Stimulated activated CD8-positive, alpha-beta memory T cell treated with anti-CD3 and anti-CD28 coated beads, Interleukin-7, amount 100 ng/mL, for 1 hour (primary cell): ENCODE measurements at places on chromosomes 1 and 21.

GRCh38 chr1:22915816-22916470 lies 56.7 kb downstream of the LACTBL1 start:
- no peak for DNase-seq

GRCh38 chr1:66278260-66279021 lies 255.5 kb upstream of the SGIP1 start:
- no peak for DNase-seq

DNA sequence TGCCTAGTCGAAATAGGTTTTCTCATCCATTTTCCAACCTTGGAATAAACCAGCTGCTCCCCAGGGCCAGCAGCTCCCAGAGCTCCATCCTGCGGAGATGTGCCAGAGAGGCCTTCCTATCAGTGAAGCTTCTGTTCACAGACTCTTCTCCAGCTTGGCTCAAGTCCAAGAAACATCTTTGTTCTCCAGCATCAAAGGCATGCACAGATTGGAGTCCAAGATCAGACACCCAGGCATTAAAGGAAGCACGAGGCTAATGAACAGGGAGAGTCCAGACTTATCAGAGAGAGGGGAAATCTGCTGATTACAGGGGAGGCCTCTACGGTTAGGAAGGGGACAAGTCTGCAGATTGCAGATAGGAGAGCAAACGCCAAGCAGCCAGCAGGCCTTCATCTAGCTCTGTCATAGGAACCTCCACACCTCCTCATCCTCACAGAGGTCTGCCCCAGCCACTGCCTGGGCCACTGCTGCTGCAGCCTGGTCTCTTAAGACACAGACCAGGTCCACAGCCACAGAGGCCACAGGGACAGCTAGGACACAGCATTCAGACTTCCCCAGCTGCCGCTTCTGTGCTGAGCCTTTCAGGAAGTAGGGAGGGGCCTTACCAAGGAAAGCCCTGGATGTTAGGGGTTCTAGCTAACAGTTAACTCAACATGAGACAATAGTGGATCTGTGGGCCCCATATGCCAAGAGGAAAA lies 3.4 kb downstream of the PRR9 start:
- no peak for DNase-seq

GRCh38 chr1:13749543-13750341 lies 49.8 kb downstream of the PRDM2 start:
- DNase-seq = no peak

GRCh38 chr1:202198366-202198724 lies 4.7 kb downstream of the LGR6 start:
- no peak for DNase-seq

- DNase-seq = no peak
Measured at GRCh38 chr21:43207868-43208267, 39.1 kb downstream of the CRYAA start.

DNA sequence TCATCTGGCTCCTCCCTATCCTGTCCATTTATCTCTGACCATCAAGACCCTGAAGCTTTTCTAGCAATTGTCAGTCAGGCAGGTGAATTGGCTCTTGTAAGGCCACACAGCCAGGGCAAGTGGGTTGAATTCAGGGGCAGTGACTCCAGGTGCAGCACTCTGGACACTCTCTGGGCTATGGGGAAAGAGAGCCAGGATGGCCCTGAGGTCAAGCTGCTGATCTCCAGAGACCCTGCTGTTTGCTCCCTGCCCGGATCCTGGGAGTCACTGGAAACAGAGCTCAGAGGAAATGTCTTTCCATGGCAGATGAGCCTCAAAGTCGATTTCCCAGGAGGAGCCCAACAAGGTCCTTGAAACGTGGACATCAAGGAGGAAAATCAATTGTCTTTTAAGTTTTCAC lies 184.4 kb downstream of the C1orf94 start:
- DNase-seq = no peak

DNA sequence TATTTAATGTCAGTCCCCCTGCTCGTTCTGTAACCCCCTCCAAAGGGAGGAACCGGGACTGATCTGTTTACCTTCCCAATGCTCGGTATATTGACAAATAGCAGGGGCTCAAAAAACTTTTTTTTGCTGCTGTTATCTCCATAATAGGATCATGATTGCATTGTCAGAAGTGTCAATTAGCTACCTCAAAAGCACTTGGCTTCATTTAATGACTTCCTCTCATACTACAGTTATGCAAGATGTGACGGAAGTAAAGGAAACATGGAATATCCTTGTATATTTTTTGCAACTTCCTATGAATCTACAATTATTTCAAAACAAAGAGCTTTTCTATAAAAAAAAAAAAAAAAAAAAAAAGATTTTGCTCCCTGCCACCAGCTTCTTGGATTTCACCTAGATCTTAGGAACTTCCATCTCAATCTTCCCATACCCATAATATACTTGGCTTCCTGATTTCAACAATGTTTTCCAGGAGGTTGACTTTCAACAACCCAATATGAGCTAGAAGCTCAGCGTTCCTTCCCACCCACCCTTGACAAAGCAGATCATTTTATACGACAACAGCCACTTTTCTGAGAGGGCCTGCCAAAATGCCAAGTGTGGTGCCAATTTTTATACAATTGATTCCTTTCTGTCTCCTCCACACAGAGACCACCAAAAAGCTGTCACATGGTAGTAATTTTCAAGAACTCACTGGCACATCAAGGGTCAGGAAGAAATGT lies 71.7 kb downstream of the SETD4 start:
- no peak for DNase-seq

GRCh38 chr1:211133393-211133835 lies 534 bp downstream of the KCNH1 start:
- no peak for DNase-seq
